AG08396 (cell line): ENCODE measurements at places on chromosomes 2 and 18.
A peak's percentile ranks its signal among the peaks of the same experiment; 100 is the strongest.

DNA sequence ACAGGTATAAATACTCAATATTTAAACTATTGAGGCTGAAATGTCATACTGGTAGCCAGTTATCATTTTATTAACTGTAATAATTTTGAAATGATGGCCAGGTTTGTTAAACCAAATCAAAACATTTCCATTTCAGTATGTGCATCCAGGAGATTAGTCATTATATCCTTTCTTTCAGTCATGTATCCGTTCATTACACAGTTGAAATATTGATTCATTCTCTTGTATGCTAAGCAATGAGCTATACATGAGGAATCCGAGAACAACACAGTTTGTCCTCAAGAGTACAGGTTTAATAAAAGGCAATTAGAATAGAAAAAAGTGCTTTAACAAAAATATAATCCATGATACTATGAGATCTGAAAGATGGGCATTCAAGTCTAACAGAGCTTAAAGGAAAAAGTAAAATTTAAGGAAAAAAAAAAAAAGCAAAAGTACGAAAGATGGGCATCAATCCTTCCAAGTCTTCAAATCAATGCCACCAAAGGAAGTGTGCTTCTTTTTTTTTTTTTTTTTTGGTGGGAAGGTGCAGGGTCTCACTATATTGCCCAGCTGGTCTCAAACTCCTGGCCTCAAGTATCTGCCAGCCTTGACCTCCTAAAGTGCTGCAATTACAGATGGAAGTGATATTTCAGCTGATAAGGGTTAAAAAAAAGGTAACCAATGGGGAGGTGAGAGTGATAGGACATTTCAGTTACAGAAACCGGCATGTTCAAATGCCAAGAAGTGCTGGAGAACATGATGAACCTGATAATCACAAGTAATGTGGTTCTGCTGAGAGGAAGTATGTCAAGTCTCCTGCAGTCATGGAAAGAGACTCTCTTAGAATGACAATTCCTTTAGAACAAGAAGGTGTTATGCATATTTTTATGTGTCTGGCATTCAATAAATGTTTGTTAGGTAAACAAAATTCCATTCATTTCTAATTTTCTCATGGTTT lies 35.8 kb downstream of the PUM2 start:
- no peak for DNase-seq

DNA sequence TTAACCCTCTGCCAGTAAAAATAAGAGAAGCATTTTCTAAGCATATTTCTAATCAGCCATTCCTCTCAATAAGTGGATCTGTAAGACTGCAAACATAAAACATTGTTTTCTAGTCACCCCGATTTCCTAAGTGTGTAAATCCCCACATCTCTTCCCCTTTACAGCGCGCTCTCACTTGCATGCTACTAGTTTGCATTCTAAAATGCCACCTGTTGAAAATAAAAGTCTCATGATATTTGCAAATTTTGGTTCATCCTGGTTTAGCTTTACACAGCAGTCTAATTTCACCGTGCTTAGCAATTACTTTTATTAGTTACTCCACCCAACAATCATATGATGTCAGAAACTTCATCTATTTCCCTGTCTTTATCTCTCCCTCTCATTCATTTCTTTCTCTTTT lies 1230.7 kb upstream of the ZEB2 start:
- DNase-seq = no peak

- DNase-seq = no peak
Observed at GRCh38 chr2:230899786-230900185, 25.3 kb downstream of the GPR55 start.

DNA sequence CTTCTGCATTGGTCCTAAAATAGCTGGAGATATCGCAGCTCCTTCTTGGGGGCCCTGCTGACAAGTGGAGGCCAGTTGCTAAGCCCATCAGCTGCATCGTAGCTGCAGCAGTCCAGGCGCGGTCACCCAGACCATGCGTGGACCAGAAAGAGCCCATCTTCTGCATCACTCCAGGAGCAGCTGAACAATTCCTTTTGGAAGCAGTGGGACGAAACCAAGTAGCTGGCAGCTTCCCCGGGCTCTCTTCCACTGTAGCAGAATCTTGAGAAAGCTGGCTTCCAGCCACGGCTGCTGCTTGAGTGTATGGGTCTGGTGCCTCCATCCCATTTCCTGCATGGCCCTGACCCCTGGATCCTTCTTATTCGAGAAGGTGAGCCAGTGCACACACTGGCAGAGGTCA lies 22.2 kb upstream of the CAB39 start:
- no peak for DNase-seq

GRCh38 chr2:72956936-72957335 lies 39.6 kb downstream of the EMX1 start:
- DNase-seq = no peak

DNA sequence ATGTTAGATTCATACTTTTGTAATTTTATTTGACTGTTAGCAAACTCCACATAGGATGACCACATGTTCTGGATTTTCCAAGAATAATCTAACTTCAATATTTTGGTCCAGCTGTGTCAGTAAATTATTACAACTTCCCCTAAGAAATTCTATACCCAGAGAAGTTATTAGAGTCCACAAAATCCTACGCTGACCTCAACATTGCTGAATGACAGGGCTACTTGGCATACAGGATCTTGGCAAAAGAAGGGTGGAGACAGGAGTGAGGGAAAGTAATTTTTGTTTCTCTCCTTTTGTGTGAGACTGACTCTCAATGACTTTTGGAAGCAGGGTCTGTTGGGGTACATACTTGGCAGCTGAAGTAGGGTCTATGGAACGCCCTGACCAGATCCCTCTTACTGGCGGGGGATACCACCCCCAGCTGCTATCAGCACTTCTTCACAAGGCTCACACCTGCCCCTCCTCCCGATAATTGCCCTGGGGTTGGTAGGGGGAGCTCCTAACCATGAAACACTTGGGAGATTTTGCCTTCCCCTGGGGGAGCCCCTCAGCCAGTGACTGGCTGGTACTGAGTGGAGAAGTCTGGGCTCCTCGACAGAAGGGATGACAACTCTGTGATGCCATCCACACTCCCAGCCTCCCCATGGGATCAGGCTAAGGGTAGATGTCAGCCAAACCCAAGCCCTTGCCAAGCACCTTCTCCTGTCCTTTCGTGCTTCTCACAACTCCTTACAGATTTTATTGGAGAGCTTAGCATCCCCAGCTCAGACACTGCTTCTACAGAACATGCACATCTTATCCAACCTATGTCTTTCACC lies 110.6 kb upstream of the FHL2 start:
- DNase-seq = no peak

DNA sequence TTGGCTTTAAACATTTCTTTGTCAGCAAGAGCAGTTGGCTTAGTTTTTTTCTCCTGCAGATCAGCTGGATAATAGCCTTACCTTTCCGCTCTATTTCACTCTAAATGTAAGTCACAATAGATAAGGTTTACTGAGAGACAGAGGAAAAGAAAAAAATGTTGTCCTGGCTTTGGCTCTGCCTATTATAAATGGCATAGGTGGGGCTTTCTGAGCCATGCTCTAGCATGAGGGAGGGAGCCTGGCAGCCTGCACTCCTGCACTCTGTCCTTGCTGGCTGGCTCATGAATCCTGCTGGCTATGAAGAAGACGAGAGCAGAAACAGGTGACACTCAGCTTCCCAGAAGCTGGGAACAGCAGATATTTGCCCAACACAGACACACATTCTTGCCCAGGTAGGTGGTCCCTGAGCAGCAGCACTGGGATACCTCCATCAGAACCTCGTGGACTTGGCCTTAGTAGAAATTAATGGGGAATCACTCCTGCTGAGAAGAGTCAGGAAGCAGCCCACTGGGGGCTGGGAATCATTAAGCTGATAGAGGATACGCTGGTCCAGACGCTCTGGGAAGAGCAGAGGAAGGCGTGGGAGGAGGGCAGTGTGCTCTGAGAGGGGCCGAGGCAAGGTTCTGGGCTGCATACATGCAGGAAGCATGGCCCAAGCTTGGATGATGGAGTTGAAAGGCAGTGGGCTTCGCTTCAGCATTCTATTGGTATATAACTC lies 514.4 kb upstream of the HS6ST1 start:
- no peak for DNase-seq

- DNase-seq = no peak
Observed at GRCh38 chr2:68412127-68412819, 47.2 kb downstream of the PLEK start.

DNA sequence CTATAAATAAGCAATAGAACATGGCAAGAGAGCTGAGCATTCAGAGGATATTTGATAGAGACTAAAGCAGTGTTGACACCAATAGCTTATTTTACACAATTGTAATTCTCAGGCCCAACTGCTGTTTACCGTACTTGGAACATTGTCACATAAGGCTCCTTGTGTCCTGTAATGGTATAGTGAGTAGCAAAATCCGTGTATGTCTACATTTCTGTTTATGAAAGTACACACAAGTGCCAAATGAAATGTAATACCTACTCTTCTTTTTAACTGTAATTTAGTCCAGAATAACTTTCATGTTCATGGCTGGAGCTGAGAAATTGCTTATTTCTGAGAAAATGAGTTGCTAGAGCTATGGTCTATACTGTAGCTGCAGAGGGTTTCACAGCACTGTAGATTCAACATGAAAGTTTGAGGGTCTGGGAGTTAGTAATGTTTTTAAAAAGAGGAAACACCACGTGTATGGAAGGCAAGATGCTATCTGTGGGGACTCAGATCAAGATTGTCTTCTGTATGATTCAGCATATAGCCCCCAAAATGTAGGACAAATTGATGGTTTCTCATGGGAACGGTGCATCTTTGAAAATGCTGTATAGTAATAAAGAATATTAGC lies 110.2 kb upstream of the NOSTRIN start:
- no peak for DNase-seq

GRCh38 chr18:8536231-8536630 lies 73.0 kb upstream of the RAB12 start:
- DNase-seq = no peak

GRCh38 chr2:187138265-187138664 lies 289.3 kb upstream of the ZSWIM2 start:
- DNase-seq = peak; percentile 3

DNA sequence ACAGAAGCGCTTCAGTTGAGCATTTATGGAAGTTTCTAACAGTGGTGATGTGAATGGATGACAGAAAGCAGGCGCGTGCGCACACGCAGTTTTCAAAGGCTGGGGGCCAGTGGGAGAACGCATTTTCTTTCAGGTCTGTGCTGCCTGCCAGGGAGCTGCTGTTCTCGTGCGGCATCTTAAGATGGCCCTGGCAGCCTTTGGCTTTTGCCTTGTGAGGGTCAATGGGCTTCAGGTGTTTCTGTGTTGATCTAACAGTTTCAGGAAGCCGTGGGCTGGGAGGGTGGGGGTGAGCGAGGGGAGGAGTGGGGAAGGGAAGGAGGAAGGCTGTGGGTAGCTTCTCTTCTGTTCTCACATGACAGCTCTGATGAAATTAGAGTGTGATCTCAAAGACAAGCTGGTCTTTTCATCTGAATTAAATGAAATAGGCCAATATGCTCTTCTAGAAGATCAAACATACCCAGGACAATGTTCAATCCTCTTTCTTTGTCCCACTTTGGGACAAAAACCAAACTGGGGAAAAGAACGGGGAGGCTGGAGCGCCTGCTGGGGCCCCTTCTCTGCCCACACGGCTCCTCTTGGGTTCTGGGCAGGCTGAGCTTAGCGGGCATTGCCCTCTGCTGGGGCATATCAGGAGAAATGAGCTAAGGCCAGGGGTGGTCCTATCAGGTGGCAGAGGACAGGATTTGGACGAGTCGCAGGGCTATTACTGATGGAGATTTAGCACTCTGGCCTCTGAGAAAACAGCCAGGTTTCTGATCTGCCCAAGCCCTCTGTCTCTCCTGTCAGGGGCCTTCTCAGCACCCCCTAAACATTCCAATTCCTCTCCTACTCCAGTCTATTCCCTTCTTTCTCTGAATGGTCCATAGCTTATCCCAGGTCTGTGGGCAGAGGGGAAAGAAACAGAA lies 126.2 kb upstream of the LGALSL start:
- no peak for DNase-seq
